Thyroid gland (tissue), 4 donors: ENCODE measurements at places on chromosomes 7 and 10.
A peak's percentile ranks its signal among the peaks of the same experiment; 100 is the strongest.

DNA sequence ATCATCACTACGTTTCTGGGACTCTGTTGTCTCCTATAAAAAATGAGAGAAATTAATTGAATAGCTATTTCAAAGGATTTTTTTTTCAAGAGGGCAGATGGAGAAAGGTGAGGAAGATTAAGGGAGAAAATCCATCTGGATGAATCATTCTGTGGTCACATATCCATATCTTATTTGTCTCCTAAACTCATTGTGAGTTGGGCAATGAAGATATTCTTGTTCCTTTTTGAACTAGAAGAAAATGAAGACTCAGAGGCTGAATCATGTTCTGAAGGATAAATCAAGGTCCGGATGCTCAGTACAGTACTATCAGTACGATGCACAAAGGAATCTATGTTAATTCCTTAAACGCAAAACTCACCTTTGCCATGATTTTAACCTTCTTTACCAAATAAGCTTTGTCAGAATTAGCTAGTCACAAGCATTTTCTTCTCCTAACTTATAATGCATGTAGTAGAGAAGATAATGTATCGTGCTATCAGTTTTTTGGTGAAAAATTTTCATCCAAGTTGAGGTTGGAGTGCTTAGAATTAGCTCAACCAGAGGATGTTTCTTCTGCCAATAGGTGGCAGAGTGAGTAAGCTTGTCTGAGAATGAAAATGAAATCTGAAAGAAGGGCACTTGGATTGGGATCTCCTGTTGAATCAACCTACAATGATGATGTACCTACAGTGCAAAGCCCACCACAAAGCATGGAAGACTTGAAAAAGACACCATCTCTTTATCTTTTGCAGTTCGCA lies 446.9 kb downstream of the KIF20B start:
- no peaks in the 10 kb centered on the region for H3K36me3 ChIP-seq
- H3K4me3 ChIP-seq = no peak overlapping the region
- DNase-seq = no peak
- H3K4me1 ChIP-seq = no peaks in the 10 kb centered on the region
- no peak overlapping the region for H3K27ac ChIP-seq

DNA sequence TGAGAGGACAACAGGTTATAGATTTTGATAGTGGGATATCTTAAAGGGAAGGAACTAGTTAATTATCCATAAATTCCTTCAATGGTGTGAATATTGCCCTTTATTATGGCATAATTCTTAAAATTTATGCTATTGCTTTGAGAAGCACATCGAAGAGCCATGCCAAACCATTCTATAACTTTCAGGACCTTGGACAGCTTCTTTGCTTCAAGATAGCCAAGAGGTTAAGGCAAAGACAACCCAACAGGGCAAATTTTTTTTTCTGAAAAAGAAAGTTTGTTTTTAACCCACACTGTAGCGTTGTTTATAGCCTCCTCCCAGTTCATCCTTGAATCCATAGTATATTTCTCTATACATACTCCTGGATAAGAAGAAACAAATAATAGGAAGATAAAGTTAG lies 103.2 kb downstream of the NRG3 start:
- H3K4me1 ChIP-seq = no peaks in the 10 kb centered on the region
- DNase-seq = no peak
- H3K27ac ChIP-seq = no peak overlapping the region
- H3K4me3 ChIP-seq = no peak overlapping the region

GRCh38 chr7:107463139-107464078 lies 6.4 kb upstream of the GPR22 start:
- no peaks in the 10 kb centered on the region for H3K4me1 ChIP-seq
- no peaks in the 10 kb centered on the region for H3K36me3 ChIP-seq
- no peak overlapping the region for H3K4me3 ChIP-seq
- peak; percentile 65 for DNase-seq
- no peak overlapping the region for H3K27ac ChIP-seq
- H3K27me3 ChIP-seq = no peaks in the 10 kb centered on the region

GRCh38 chr10:72930276-72930675 lies 24.3 kb downstream of the PLA2G12B start:
- DNase-seq = no peak
- H3K4me1 ChIP-seq = no peaks in the 10 kb centered on the region
- no peak overlapping the region for H3K27ac ChIP-seq

DNA sequence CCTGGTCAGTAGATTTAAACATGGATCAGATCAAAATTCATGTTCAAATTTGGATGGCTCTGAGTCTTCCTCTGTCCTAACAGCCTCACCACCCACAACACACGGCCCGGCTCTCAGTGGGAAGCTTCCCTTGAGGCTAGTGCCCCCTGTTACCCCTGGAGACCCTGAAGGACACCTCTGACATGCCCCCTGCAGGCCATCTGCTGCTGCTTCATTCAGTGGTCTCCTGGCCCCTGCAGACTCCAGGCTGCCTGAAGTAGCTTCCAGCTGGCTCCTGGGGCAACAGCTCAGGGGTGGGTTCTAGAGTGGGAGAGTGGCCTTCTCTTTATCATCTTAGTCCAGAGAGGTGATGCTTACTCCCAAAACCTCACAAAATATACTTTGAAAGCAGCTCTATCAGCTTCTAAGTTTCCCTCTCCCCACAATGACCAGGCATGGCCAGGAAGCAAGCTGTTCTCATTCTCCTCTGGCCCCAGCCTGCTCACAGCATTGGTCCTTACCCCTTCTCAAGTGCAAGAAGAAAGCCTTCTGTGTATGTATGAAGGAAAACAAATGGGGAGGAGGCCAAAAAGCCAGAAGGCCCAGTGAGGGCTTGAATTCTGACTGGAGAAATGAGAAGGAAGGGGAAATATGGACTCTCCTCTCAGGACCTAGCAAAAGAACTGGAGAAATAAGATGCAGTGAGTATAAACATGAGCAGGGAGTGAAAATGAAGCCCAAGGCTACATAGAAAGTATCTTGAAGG lies 189.6 kb upstream of the INHBA start:
- H3K27me3 ChIP-seq = no peaks in the 10 kb centered on the region
- H3K36me3 ChIP-seq = no peaks in the 10 kb centered on the region
- H3K27ac ChIP-seq = no peak overlapping the region
- no peaks in the 10 kb centered on the region for H3K4me1 ChIP-seq
